ENCODE measurements at places on chromosomes 7 and 10.
A peak's percentile ranks its signal among the peaks of the same experiment; 100 is the strongest.

DNA sequence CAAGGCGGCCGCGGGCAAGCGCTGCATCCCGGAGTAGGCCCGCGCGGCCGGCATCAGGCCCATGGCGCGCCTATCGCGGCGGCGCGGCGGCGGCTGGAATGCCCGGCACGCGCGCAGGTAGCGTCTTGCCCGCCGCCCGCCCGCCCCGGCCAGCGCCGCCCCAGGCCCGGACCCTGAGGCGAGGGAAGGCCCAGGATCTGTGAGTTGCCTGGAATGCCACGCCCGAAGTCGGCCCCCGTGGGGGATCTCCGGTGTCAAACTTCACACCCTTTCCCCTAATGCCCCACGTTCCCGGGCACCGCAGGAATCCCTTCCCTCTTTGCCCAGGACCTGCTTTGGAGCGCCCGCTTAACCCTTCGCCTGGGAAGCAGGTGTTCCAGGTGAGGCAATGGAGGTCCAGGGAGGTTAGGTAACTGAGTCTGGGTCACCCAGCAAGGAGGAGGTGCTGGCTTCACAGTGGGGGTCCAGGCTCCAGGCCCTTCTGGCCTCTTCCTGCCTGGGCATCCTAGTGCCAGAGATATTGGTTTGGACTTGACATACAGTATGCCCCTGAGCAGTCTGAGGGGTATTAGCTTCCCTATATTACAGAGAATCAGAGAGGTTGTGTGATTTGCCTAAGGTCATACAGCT lies 138.1 kb downstream of the ARHGAP22 start:
- DNase-seq, result no peak

GRCh38 chr7:511476-512145 lies 8.0 kb downstream of the PDGFA start:
- DNase-seq, result no peak

DNA sequence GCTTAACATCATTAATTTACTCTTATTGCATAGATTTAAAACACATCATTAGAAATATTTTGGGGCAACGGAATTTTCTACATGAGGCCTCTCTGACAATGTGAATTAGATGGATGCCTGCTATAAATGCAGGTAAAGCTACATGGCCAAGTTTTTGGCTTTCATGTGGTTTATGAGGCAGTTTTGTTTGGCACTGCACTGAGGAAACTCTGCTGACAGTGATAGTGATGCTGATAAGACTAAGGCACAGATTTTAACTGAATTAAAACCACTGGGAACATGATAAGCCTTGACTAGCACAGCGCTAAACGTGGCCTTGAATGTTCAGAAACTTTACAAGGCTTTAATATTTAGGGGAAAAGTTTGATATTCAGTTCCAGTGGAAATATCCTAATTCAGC lies 114.3 kb upstream of the NOBOX start:
- DNase-seq, result no peak

DNA sequence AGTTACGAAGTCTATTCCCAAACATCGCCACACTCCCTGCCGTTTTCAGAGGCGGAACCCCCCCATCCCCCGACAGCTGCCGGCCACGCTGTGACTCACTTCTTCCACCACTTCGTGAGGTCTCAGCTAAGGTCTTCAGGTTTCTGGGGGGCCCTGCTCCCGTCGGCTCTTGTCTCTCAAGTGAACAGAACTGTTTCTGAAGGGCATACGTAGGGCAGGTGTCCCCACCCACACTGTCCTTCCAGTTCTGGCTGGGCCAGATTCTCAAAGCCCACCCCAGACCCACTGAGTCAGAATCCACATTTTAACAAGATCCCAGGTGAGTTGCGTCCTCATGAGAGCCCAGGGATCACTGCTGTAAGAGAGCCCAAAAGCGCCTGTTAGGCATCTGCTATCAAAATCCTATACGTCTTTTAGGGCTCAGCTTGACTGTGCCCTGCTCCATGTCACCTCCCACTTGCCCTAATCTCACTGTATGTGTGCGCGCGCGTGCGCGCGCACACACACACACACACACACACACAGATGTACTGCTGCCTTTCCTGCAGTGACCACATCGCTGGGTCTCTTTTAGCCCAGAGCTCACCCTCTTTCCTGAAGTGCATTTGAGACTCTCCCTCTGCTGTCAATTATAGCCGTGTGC lies 78.8 kb downstream of the PROSER2 start:
- no peak for DNase-seq

DNA sequence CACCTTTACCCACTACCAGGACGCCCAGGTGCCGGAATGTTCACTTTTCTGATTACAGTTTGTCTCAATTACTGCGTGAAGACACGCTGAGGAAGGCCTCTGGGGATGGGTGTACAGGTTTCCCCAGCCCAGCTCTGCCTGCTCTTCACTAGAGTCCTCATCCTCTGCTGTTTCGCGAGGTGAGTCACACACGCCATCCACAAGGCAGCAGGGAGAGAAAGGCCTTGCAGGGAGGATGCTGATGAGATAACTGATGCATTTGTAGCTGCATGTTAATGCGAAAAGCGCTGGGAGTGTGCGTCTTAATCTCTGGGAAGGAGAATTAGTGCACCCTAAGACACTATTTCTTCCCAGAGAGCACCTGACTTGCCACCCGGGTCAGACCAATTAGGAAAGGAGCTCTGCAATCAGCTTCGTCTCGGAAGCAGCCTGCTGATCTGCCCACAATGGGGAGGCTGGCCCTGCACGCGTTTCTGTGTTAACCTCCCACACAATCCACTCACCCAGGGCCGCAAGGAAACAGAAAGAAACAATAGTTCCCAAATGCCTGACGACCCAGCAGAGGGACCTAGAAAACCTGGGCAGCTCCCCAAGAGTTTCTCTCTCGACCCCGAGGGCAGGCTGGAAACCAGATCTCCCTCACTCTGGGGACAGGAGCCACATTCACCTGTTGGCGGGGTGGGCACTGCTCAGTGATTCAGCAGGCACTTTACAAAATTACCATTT lies 578.7 kb downstream of the GLRX3 start:
- no peak for DNase-seq

DNA sequence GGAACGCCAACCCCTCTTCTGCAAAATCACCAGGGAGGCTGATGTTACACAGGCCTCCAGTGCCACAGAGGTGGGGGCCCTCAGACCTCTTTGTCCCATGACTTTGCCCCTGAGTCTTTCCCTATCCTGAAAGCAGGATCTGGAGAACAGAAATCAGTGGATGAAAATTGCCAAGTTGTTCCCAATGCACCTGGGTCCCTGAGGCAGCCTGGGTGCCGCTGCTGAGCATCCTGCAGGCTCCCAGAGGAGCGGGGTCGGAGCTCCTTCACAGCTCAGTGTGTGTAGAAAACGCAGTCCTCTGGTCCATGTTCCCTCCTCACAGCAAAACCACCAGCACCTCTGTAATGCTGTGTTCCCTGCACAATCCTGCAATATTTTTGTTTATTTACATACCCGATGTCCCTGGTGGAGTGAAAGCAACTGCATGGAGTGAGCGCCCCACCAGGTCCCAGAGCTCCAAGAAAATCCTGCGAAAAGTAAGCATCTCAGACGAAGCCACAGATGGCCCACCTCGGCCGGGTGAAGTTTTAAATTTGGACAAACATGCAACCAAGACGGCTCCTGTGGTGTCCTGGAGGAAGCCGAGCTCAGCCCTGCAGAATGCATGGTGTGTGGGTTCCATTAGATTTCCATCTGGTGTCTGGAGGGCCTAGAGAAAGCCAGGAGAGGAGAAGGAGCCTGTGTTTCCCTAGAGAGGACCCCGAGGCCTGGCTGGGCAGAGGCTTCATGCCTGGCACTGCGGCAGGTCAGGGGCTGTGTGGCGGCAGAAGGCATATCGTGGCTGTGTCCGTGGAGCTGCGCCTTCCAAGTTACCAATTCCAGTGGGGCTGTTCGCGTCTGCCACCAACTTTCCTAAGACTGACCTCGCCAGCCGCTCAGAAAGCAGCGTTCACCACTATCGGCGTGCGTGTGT lies 235.2 kb downstream of the WDR37 start:
- no peak for DNase-seq

DNA sequence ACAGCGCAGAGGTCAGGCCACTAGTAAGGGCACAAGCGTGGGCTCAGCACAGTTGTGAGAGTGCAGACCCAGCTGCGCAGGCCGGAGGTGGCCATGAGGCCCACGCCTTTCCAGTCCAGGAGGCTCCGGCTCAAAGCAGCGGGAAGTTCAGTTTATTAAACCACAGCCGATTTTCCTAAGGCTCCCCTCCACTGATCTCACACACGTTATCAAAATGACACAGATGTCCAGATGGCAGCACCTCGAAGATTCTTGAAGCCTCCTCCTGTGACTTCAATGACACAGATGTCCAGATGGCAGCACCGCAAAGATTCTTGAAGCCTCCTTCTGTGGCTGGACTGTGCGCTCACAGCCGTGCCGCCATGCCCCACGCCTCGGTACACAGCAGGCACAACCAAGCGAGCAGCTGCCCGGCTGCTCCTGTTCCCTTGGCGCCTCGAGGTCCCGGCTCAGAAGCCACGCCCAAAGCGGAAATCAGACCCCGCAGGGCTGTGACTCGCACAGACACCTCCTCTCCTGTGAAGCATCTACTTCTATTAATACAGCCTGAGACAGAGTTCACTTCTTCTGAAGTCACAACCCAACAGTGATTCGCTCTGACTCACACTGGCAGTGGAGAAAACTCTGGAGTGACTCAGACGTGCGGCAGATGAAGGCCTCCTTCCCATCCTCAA lies 122.7 kb downstream of the MAD1L1 start:
- peak; percentile 77 for DNase-seq

- DNase-seq, result no peak
Observed at GRCh38 chr10:117370205-117370604, 5.0 kb downstream of the PDZD8 start.

DNA sequence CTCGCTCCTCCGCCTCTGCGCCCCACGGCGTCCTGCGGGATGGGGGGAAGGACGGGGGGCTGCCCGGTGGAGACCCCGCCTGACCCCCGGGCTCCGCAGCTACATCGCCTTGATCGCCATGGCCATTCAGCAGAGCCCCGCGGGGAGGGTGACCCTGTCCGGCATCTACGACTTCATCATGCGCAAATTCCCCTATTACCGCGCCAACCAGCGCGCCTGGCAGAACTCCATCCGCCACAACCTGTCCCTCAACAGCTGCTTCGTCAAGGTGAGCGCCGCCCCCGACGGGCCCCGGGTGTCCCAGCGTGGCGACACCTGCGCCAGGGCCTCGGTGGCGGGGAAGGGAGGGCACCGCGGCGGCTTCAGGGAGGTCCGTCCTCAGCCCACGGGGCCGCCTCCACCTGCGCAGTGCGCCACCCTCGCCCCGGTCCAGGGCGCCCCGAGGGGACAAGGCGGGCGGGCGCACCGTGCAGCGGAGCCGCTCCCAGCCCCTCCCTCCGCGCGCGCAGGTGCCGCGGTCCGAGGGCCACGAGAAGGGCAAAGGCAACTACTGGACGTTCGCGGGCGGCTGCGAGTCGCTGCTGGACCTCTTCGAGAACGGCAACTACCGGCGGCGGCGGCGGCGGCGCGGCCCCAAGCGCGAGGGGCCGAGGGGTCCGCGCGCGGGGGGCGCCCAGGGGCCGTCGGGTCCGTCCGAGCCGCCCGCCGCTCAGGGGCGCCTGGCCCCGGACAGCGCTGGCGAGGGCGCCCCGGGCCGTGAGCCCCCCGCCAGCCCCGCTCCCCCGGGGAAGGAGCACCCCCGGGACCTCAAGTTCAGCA lies 793 bp downstream of the FOXL3 start:
- DNase-seq, result no peak

GRCh38 chr10:110388687-110389052 lies 84.0 kb upstream of the SMNDC1 start:
- DNase-seq, result no peak

GRCh38 chr10:25522946-25523608 lies 348.3 kb downstream of the GPR158 start:
- DNase-seq, result no peak

GRCh38 chr7:136353287-136353686 lies 376.1 kb upstream of the MTPN start:
- no peak for DNase-seq

DNA sequence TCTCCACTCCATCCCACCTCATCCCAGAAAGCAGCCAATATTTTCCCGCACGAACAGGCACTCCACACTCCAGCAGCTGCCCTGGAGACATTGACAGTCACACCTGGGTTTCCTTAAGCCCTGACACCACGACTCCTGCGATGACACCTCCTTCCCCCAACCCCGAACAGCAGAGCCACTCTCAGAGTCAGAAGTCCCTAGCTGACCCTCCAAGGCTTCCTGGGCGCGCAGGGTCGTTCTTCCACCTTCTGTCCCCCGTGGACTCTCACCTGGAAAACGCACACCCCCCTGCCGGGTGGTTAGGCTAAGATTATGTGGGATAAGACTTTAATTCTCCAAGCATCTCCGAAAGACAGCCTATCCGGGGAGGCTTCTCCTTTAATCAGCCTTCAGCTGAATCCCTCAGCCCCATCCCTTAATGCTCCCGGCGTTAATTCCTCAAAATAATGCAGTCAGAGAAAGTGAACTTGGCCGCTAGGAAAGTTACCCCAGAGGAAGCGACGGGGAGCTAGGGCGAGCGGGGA lies 1.1 kb downstream of the DENND11 start:
- DNase-seq, result peak; percentile 8

DNA sequence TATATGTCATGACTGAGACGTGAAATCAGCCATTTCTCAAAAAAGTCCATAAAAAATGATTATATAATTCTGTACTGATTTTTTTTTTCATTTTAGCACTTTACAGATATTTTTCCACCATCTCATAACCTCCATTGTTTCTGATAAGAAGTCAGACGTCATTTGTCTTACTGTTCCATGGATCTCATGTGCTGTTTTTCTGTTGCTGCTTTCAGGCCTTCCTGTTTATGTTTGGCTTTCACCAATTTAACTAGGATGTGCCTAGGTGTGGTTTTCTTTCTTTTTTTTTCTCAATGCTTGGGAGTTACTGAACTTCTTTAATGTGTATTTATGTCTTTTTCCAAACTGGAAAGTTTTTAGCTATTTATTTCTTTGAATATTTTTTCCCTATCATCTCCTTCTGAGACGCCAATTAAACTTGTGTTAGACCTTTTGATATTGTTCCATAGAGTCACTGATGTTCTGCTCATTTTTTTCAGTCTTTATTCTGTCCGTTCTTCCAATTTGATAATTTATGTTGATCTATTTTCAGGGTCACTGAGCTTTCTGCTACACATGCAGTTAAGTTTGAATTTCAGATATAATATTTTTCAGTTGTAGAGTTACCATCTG lies 43.3 kb downstream of the TAF3 start:
- no peak for DNase-seq

DNA sequence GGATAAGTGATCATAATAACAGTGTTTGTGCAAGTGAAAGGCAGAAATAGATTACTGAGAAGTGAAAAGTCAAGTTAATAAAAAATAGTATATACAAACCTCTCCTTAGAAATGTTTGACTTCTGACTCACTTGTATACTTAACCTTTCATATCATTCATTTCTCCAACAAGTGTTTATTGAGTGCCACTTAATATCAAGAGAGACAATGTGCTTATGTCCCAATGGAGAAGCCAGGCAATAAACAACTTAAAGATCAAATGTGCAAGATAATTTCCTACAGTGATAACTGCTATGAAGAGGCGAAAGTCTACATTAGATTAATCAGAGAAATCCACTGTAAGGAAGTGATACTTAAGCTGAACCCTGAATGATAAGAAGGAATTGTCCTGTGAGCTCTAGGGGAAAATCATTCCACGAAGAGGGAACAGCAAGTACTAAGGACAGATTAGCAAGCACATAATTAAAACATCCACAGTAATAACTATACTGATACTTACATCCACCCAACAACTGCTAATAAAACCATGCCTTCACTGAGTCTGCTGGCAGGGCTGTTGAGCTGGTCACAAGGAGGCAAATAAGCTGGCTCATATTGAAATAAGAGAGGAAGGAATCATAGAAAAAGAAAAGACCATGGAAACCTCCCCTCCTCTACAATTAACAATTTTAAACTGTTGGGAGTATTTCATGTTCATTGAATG lies 203.5 kb downstream of the CTNNA3 start:
- DNase-seq, result no peak

- DNase-seq, result no peak
Observed at GRCh38 chr7:39609113-39609934, 14.0 kb upstream of the RALA start.
